ENCODE measurements at places on chromosomes 1 and 21. TPM values are rescaled to one million over a fixed set of nuclear protein-coding genes. Genes with fewer than 3 reads are reported as not detected.

GRCh38 chr1:14228677-14229076, 369.8 kb upstream of the KAZN start:
- DNase-seq = no peak
- H3K4me1 ChIP-seq = no peaks in the 10 kb centered on the region
- no peaks in the 10 kb centered on the region for H3K27me3 ChIP-seq
- no peak overlapping the region for H3K27ac ChIP-seq
- no peak overlapping the region for H3K4me3 ChIP-seq

DNA sequence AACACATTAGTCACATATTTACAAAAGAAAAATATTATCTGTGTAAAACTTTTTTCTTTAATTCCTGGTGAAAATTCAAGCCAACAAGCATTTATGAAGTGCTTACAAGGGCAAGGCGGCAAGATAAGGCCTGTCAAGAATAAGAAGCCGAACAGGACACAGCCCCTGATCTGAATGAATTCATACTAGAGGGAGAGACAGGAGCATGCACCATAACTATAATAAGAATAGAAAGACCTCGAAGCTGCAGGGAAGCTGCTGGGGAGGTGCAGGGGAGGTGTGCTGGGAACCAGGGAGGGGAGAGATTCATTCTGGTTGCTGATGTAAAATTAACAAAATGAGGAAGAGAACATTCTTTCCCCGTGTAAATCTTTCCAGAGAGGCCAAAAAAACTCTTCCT, 60.5 kb upstream of the TARDBP start:
- no peak overlapping the region for H3K27ac ChIP-seq
- no peaks in the 10 kb centered on the region for H3K4me1 ChIP-seq
- H3K4me3 ChIP-seq = no peak overlapping the region
- no peaks in the 10 kb centered on the region for H3K36me3 ChIP-seq
- H3K27me3 ChIP-seq = no peaks in the 10 kb centered on the region
- DNase-seq = no peak

GRCh38 chr1:240244968-240245628, 153.4 kb downstream of the FMN2 start:
- H3K36me3 ChIP-seq = no peaks in the 10 kb centered on the region
- H3K4me1 ChIP-seq = no peaks in the 10 kb centered on the region

GRCh38 chr1:114224196-114224907, 70.7 kb upstream of the SYT6 start:
- H3K27me3 ChIP-seq = no peaks in the 10 kb centered on the region
- no peaks in the 10 kb centered on the region for H3K4me1 ChIP-seq
- H3K4me3 ChIP-seq = no peak overlapping the region
- no peak overlapping the region for H3K27ac ChIP-seq
- H3K36me3 ChIP-seq = no peaks in the 10 kb centered on the region
- DNase-seq = peak; percentile 33

- no peaks in the 10 kb centered on the region for H3K4me1 ChIP-seq
- H3K36me3 ChIP-seq = no peaks in the 10 kb centered on the region
These were observed 996 bp upstream of the MGST3 start for GRCh38 chr1:165629848-165630628.

DNA sequence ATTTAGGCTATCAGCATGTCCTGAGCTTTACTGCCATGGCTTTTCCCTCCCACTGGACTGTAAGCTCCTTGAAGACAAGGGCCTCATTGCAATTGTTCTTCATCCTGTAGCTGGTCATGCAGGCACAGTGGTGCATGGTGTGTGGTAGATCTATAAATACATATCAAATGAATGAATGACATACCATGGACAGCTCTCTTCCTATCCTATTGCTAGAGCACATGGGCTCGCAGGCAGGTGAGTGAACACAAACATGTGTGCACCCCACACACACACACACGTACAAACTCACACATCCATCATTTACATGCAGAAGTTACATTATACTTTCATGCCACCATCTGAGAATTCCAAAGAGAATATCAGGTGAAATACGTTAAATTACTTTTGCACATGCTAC, 172.9 kb upstream of the RUNX1 start:
- no peak overlapping the region for H3K27ac ChIP-seq
- no peak for DNase-seq
- no peaks in the 10 kb centered on the region for H3K36me3 ChIP-seq
- no peak overlapping the region for H3K4me3 ChIP-seq
- H3K4me1 ChIP-seq = no peaks in the 10 kb centered on the region

DNA sequence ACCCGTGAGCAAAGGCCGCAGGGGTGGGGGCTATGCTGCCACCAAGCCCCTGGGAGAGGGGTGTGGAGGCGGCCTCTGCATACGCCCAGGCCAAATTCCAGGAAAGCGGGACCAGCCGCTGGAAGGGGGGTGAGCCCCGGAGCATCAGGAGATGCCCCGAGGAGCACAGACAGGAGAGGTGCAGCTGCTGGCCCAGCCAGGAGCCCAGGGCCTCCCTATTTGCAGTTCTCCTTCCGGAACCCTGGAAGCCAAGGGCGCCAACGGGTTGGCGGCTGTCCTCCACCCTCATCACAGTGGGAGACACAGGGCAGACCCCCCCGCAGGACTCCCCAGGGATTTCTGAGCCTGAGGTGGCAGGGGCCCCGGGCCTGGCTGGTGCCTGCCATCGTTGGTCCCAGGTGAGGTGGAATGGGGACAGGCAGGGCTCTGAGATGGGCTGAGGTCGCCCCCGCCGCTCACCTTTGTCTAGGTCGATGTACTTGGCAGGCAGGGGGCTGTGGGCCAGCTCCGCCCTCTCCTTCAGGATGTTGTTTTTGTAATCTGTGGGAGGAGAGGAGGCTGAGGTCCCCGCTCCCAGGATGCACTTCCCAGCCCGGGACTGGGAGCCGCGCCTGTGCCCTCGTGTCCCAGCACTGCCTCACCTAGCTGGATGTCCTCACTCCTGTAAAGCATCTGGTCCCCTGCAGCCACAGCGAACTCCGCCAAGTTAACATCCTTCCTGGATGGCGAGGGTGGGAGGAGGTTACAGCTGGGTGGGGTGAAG, 4.4 kb upstream of the DVL1 start:
- peaks cover 5% of the 10 kb centered on the region for H3K4me1 ChIP-seq
- H3K36me3 ChIP-seq = no peaks in the 10 kb centered on the region
- no peak for DNase-seq
- no peak overlapping the region for H3K4me3 ChIP-seq
- peak overlapping the region; percentile 96 for H3K27ac ChIP-seq

- no peaks in the 10 kb centered on the region for H3K4me1 ChIP-seq
- no peak for DNase-seq
- no peaks in the 10 kb centered on the region for H3K36me3 ChIP-seq
- peak overlapping the region; percentile 38 for H3K27ac ChIP-seq
- H3K27me3 ChIP-seq = no peaks in the 10 kb centered on the region
These were observed 15.1 kb upstream of the EDN2 start for GRCh38 chr1:41499591-41499990.

GRCh38 chr1:16248603-16249516, 11.9 kb upstream of the CPLANE2 start:
- DNase-seq = peak; percentile 88
- H3K27ac ChIP-seq = peak overlapping the region; percentile 90
- peaks cover 25% of the 10 kb centered on the region for H3K4me1 ChIP-seq
- H3K27me3 ChIP-seq = no peaks in the 10 kb centered on the region
- H3K4me3 ChIP-seq = no peak overlapping the region
- no peaks in the 10 kb centered on the region for H3K36me3 ChIP-seq

DNA sequence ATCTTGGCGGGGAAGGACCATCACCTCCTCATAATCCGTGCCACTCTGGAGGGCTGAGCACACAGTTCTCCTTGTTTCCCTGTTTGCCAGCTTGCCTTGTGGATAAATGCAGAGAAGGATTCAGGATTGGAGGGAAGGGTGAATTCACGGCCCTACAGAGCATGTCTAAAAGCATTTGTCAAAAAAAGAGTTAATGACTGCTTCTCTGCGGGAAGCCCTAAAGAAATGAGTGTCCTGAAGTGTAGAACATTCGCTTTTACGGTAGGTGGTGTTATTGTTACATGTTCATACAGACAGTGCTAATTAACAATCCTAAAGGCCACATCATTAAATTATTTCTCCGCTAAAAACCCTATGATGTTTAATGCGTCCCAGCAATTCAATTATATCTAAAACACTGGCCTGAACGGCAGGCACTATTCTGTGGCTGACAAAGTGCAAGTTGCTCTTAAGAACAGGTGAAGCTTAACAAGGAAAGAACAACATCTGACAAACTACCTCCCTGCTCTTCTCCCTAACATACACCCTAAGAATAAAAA, 112.3 kb upstream of the NFIA start:
- no peak for DNase-seq
- H3K36me3 ChIP-seq = no peaks in the 10 kb centered on the region
- H3K4me1 ChIP-seq = no peaks in the 10 kb centered on the region
- H3K27me3 ChIP-seq = no peaks in the 10 kb centered on the region
- H3K4me3 ChIP-seq = no peak overlapping the region
- H3K27ac ChIP-seq = no peak overlapping the region

GRCh38 chr1:40059338-40059959, 18.9 kb downstream of the CAP1 start:
- no peak for DNase-seq
- peak overlapping the region; percentile 13 for H3K27ac ChIP-seq
- H3K36me3 ChIP-seq = no peaks in the 10 kb centered on the region
- H3K27me3 ChIP-seq = no peaks in the 10 kb centered on the region
- H3K4me1 ChIP-seq = no peaks in the 10 kb centered on the region

DNA sequence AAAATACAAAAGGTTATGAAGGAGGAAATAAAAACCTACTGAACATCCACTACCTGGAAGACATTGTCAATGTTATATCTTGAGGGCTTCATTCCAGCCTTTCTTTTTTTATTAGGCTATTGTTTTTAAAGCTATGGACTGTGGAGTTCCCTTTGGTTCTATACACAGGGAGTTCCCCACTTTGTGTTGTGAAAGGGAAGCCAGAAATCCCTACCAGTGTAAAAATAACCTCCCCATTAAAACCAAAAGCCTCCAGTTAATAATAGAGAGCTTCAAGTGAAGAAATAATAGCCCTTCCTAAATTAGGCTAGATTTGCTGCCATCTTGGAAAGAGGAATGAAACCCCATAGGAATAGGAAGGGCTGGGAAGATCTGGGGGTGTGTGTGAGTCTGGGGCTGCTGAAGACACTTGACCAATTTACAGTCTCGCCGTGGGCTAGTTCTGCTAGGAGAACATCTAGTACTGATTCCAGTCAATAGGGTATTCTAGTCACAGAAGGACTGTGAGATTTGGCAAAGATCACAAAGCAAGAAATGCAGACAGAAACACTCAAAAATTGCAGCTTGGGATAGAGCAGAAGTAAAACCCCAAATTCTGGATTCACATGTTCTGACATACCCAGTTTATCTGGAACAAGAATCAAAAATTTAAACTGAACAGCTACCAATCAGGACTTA, 32.4 kb upstream of the PTGFRN start:
- no peak overlapping the region for H3K4me3 ChIP-seq
- no peaks in the 10 kb centered on the region for H3K36me3 ChIP-seq
- no peak for DNase-seq
- H3K27me3 ChIP-seq = no peaks in the 10 kb centered on the region

DNA sequence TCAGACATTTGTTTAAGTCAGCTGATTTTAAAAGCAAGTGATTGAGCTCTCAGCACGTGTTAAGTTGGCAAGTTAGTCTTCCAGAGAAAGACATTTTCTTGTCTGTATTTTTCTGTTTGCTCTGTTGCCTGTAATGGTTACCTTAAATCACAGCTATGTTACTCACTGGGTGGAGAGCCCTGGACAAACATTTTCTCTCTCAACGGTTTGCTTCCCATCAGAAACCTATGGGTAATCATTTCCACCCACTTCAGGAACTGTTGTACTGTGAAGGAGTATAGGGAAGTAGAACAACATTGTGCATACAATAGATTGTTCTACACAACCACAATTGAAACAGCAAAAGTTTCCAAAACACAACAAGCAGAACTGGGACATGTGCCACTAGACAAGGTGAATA, 113.9 kb upstream of the DPT start:
- no peak for DNase-seq
- no peaks in the 10 kb centered on the region for H3K4me1 ChIP-seq
- H3K27me3 ChIP-seq = no peaks in the 10 kb centered on the region
- H3K4me3 ChIP-seq = no peak overlapping the region
- H3K27ac ChIP-seq = no peak overlapping the region
- H3K36me3 ChIP-seq = no peaks in the 10 kb centered on the region

- no peak for DNase-seq
- H3K27me3 ChIP-seq = no peaks in the 10 kb centered on the region
- H3K27ac ChIP-seq = no peak overlapping the region
- H3K36me3 ChIP-seq = no peaks in the 10 kb centered on the region
- no peak overlapping the region for H3K4me3 ChIP-seq
These were observed 129.0 kb downstream of the DMRTB1 start for GRCh38 chr1:53588053-53588779.

DNA sequence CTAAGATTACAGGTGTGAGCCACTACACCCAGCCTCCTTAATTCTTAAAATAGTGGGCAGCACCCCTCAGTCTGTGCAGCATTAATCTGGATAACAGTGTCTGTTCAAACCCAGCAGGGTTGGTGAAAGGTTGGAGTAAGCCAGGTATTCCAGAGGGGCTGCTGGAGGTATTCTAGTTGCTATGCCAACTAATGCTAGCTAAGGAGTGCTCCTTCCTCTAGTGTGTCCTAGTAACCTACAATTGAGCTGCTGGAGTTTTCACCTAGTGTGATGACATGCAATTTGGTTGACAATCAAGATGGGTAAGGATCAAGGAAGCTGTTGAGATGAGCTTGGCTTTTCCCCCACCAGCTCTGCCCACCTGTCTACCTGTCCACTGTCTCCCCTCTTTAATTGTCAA, 100.2 kb upstream of the IPO9 start:
- no peaks in the 10 kb centered on the region for H3K36me3 ChIP-seq
- no peaks in the 10 kb centered on the region for H3K27me3 ChIP-seq
- no peak for DNase-seq
- H3K4me3 ChIP-seq = no peak overlapping the region
- no peak overlapping the region for H3K27ac ChIP-seq

DNA sequence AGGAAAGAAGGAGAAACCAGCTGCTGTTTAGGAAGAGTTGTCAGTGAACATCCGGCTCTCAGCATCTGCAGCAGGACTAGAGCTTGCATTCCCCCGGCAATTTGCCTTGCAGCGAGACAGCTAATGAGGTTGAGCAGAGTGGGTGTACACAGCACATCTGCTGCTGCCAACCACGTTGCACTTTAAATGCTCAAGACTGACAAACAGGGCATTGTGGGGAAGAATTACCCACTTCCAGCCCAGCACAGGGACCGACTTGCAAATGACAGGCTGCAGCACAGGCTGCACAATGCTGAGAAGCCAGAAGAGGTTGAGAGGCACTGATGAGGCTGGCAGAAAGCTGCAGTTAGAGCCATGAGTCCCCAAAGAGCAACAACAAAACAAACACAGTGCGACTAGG, 47.5 kb upstream of the PLA2G2C start:
- no peaks in the 10 kb centered on the region for H3K4me1 ChIP-seq
- H3K27me3 ChIP-seq = no peaks in the 10 kb centered on the region
- no peaks in the 10 kb centered on the region for H3K36me3 ChIP-seq
- no peak for DNase-seq
- no peak overlapping the region for H3K4me3 ChIP-seq

Gene ABCG1
- 11.8 TPM for total RNA-seq

Gene TLCD4
- 2.0 TPM for total RNA-seq

Gene NR1I3
- total RNA-seq = not detected

Gene SERTAD4
- total RNA-seq = 8.8 TPM

Gene C4BPA
- not detected for total RNA-seq

Gene SPRR1B
- total RNA-seq = not detected

Gene CFAP126
- total RNA-seq = not detected

Gene TMEM61
- total RNA-seq = not detected

Gene SAMD11
- total RNA-seq = 2.1 TPM

Gene CLIC6
- total RNA-seq = 0.51 TPM

Gene NBPF11
- 16.8 TPM for total RNA-seq

Gene EXO5
- 7.7 TPM for total RNA-seq

Gene LEFTY2
- 20.5 TPM for total RNA-seq

Gene MYBPH
- total RNA-seq = not detected

Gene CNTN2
- 3.0 TPM for total RNA-seq

Gene SCAF4
- total RNA-seq = 12.1 TPM
